ENCODE measurements at places on chromosomes 16 and 17.

- DNase-seq: no peak
Measured at GRCh38 chr16:7137560-7138330, 194.9 kb upstream of the RBFOX1 start.

DNA sequence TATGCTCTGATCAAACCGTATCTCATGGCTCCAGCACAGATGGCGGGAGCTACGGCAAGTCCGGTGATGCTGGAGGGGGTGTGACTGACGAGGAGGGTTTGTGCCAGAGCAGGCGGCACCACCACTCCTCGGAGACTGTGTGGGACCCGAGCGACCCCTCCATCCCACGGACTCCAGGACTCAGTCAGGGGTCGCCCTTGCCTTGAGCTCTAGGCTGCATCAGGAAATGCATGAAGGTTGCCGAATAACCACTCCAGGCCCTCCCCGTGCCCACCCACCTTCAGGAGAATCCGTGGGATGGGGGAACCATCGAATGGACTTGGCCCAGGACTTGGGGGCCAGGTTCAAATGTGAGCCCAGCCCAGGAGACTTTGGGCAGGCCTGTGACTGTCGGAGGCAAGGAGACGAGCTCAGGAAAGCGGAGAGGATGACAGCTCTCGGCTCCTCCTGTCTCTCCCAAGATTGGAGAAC lies 60.2 kb upstream of the ZNF469 start:
- no peak for DNase-seq

DNA sequence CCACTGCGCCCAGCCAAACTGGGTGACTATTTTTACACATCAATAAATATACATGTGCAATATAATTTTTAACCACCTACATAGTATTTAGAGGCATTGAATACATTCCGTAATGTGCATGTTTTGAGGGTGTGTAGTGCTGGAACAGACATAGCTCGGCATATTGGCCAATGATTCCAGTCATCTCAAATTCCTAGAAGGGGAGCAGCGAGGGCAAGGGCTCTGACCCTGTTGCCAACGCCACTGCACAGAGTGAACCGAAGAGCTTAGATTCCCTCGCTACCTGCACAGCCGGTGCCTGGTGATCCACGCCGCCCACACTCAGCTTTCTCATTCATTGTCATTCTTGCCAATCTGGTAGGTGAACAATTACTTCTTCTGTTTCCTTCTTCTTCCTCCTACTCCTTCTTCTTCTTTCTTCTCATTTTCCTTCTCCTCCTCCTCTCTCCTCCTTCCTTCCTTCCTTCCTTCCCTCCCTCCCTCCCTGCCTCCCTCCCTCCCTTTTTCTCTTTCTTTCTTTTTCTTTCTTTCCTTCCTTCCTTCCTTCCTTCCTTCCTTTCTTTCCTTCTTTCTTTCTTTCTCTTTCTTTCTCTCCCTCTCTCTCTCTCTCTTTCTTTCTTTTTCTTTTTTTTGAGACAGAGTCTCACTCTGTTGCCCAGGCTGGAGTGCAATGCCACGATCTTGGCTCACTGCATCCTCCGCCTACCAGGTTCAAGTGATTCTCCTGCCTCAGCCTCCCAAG lies 26.3 kb upstream of the ATP2A3 start:
- DNase-seq: no peak

DNA sequence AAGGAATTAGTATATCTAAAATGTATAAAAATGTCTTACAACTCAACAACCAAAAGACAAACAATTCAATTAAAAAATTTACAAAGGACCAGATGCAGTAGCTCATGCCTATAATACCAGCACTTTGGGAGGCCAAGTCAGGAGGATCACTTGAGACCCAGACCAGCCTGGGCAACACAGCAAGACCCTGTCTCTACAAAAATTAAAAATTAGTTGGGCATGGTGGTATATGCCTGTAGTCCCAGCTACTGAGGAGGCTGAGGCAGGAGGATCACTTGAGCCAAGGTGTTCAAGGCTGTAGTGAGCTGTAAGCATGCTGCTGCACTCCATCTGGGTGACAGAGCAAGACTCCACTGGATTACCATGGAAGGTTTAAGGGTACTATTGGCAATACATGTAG lies 33.8 kb downstream of the ZNRF1 start:
- no peak for DNase-seq

GRCh38 chr16:69909760-69910159 lies 41.4 kb upstream of the CLEC18A start:
- DNase-seq: no peak

DNA sequence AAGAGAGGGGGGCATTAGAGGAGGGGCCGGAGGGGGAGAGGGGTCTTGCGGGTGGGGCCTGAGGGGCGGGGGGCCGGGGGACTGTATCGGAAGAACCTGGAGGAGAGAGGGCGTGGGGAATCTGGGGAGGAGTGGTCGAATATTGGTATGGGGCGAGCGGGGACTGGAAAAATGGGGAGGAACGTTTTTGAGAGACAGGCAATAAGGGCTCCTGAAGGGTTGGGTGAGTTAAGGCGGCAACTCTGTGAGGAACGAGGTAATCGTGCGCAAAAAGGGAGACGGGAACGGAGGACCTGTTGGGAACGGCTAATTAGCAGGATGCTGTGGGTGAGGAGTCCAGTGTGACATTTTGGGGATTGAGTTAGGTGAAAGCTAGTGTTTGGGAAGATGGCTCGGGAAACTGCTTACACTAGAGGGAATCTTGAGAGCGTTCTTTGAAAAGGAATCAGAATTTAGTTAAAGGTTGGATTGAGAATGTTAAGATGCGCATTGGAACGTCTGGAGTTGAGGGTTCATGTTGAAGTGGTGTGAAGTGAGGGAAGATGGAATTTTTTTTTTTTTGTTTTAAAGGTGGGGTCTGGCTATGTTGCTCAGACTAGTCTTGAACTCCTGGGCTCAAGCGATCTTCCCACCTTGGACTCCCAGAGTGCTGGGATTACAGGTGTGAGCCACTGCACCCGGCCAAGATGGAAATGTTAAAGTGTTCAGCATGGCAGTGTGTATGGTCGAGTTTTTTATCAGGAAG lies 662 bp downstream of the WIPF2 start:
- DNase-seq: no peak

DNA sequence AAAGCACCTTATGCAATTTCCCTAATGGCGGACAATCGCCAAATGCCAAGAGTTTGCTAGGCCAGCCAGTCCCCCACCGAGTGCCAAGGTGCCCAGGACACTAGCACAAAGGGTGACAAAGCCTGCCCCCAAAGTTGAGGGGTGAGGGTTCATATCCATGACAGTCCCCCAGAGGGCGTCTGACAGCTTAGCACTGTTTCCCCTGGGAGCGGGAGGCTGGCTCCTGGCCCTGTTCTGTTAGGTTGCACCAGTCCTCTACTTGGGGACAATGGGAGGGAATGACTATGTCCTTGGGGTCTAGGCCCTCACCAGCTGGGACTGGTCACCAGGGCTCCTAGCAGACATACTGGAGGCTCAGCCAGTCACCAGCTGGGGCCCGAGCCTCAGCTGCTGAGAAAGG lies 66.9 kb downstream of the MYO18A start:
- no peak for DNase-seq

GRCh38 chr17:57954397-57955182 lies 622 bp downstream of the CUEDC1 start:
- DNase-seq: peak; percentile 81

All from AG08395 (cell line).